ENCODE measurements at places on chromosomes 5 and 9.

DNA sequence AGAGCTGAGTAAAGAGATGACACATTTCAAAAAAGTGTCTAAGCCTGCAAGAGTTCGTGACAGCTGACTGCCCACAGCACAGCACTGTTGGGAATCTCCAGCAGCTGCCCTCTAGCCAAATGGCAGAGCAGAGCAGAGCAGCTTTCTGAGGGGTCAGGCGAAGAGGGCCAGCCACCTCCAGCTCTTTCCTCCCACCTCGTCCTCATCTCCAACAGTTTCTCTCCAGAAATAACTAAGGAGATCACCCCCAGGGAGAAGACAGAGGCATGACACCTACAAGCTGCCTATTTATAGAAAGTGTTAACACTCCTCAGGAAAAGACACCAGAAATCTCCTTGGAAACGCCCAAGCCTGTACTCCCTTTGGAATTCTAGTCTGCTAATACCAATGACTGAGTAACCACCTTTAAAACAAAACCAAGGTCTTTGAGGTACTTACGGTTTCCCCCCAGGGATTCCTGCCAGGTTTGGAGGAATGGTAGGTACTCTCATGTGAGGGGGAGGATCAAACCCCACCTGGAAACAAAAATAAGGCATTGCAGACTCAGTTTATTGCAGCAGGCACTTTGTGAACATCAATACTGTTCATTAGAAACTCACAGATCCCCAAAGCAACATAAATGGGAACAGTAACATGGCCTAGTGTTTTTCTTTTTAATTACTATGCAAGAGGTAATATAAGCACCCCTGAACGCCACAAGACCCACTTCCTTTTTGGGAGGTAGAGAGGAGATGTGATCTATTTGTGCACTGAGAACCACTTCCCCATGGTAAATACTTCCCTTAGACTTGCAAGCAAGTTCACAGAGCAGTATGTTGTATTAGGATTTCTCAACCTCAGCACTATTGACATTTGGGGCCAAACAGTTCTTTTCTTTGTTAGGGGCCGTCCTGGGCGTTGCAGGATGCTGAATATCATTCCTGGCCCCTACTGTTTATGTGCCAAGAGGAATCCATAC lies 79.3 kb downstream of the TLE1 start:
- no peak for DNase-seq

DNA sequence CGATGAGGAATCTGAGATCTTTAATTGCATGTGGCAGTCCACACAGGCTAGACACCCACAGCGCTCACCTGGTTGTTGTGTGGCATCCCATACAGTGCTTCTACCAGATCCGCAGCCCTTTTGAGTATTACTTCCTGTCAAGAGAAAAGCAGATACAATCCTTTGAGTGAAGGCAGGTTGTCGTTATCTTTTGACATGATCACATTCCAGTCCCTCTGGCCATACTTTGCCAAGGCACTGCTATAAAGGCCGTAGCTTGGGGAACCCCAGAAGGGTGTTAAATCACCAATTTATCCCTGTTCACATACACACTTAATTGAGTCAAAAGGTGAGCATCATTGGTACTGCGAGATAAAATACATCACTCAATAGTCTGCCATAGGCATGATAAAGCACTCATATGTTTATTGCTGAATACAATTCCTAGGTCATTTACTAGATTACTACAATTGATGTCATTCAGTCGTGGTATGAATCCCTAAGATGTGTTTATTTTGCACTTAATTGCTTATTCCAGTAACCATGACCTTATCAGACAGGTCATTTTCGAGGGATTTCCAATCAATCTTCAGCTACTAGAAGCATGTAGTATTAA lies 385.6 kb downstream of the EBF1 start:
- DNase-seq, result no peak

GRCh38 chr5:25570067-25570583 lies 925.3 kb upstream of the CDH10 start:
- no peak for DNase-seq

- DNase-seq, result no peak
These were observed 80.3 kb downstream of the SECISBP2 start for GRCh38 chr9:89398621-89399020.

DNA sequence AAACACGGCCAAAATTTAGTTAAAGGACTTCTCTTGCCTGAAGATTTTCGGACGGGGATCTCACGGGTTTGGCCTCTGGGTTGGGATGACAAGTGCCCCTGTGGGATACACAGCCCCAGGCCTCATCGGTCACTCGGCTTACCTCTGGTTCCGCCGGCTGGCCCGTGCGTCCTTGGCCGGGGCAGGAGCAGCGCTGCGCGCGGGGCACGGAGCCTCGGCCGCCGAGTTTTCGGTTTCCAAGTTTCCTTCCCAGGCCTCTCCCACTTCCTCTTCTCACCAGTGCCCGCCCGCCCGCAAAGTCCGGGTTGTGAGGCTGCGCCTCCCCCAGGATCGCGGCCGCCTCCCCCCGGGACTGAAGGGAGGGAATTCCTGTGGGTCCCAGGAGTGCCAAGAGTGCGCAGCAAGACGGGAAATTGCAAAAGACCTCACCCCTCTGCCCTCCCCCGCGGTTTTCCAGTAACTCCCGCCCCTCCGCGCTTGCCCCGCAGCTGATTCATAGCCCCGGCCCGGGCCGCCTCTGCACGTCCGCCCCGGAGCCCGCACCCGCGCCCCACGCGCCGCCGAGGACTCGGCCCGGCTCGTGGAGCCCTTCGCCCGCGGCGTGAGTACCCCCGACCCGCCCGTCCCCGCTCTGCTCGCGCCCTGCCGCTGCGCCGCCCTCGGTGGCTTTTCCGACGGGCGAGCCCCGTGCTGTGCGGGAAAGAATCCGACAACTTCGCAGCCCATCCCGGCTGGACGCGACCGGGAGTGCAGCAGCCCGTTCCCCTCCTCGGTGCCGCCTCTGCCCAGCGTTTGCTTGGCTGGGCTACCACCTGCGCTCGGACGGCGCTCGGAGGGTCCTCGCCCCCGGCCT lies at the start of gene OSMR:
OSMR (plus strand) TSS at position 487 of the 853 bp plus-strand sequence. CDS start 23,033 bp downstream, outside the sequence.
- DNase-seq, result peak; percentile 18

DNA sequence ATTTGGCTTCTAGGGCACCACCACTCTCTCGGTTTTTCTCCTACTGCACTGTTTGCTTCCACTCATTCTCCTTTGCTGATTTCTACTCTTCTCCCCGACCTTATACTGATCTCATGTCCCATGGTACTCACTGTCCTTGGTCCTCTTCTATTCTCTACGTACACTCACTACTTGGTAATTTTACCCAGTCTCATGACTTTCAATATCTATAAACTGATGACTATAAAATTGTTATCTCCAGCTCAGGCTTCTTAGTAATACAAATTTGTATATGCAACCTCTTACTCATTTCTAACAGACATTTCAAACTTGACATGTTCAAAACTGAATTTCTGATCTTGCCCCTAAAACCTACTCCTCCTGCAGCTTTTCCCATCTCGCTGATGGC lies 4.1 kb downstream of the RAPGEF6 start:
- DNase-seq, result no peak

DNA sequence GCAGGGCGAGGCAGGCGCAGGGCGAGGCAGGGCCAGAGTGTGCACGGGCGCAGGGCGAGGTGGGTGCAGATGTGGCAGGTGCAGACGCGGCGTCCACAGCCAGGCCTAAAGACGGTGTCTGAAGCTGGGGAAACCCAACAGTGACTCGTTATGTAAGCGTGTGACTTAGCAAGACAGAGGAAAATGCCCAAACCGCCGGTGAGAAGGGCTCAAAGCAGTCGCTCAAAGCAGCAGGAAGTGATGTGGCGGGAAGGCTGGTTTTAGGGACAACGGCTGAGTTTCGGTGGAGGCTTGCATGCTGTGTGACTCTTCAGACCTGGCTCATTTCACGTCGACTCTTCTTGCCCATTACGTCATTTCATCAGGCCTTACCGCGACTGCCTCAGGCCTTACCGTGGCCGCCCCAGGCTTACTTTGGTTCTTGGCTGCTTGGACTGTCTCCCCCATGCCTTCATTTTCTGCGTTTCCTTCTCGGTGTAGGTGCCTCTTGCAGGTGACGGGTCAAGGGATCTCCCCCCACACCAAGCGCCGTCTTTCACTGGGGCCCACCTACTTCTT lies 50.5 kb upstream of the EXOC3 start:
- peak; percentile 79 for DNase-seq

DNA sequence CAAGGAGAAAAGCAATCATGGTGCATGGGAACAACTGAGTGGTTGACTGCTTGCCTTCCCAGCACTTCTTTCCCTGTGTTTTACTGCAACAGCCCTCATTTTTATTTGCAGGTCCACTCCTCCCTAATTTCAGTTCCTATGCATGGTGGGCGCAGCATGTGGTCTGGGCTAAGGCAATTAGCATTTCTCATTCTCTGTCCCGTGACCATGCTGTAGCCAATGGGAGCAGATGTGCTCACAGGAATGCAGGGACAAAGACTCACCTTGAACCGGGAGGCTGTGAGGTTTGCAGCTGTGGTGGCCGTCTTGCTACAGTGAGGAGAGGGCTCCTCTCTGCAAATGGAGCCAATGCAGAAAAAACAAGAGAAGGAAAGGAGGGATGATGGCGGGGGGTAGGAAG lies 315.5 kb downstream of the SLIT3 start:
- no peak for DNase-seq

DNA sequence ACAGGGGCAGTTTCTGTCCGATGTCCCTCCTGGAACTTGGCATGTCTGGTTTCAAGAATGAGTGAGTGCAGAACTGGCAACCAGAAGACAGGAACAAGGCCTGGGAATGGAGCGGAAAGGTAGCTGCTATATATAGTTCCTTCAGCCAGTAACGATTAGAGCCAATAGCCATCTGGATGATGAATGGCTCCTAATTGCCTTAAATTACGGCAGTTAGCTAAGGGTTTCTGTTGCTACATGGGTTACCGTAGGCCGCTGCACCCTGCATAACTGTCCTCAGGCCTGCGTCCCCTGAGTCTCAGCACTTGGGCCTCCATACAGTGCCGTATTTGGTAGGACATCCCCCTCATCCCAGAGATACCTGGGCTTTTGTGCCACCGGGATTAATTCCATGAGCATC lies 29.4 kb downstream of the WWC1 start:
- no peak for DNase-seq

DNA sequence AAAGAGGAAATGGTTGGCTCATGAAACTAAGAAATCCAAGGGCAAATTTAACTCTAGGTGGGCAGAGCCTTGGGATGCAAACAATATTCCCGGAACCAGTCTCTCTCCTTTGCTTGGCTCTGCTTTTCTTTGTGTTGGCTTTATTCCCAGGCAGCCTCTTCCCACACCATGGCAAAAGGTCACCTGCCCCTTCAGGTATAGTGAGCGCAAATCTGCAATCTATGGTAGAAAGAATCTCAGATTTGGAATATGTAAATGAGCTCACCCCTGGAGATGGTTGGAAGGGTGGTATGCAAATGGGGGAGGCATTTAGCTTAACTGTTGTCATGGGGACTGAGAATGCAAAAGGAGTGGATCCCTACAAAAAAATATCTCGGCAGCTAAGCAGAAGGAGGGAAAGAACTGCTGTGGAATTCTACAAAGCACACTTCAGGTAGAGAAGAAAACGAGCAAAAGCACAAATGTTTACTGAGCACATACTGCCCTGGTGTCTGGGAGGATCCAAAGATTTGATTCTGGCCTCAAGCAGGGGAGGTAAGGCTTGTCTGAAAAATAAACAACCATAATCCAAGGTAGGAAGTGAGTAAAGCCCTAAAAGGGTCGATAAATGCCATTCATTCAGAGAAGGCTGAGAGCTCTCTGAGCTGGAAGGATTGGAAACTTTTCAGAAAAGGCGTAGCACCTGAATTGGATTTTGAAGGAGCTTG lies 139.7 kb downstream of the TLE1 start:
- DNase-seq, result no peak

- DNase-seq, result no peak
These were observed 293.2 kb upstream of the KLF4 start for GRCh38 chr9:107782789-107783188.

- DNase-seq, result no peak
These were observed 197.0 kb downstream of the TRPM3 start for GRCh38 chr9:70924380-70924779.

- DNase-seq, result no peak
These were observed 679.6 kb downstream of the IRX1 start for GRCh38 chr5:4275232-4275631.

GRCh38 chr9:122940454-122940748 lies 419 bp upstream of the RABGAP1 start:
- DNase-seq, result no peak

DNA sequence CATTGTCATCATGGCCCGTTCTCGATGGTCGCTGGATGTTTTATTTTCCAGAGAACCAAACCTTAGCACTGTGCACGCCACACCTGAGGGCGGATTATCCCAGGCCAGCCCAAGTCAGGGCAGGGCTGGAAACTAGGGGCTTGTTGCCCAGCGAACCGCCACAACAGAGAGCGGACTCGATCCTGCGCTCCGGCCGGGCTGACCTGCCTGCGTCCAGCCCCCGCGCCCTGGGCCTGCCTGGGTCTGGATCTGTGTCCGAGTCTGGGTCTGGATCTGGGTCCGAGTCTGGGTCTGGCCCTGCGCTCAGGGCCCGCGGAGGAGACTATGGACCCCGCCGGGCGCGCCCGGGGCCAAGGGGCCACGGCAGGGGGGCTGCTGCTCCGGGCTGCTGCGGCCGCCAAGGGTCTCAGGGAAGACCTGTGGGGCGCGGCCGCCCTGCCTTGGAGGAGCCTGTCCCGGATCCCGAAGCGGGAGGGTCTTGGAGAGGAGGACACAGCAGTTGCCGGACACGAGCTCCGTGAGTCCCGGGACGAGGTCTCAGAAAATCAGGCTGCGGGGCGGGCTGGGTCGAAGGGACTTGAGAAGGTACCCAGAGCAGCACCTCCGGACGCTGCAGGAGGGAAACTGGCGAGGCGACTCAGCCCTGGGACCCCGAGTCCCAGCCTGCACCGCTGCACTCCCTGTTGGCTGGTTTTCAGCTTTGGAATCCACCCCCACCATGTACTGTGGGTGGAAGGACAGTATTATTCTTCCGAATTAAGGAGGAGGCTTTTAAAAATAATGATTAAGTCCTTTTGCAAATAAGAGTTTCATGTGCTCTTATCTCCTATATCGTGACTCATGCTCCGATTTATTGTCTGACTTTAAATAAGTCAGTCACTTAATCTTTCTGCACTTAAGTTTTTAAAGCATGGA lies at the start of gene ANKDD1B:
ANKDD1B (plus strand) TSS at position 143 of the 915 bp plus-strand sequence; CDS start at position 325, 182 bp downstream.
- DNase-seq, result no peak

DNA sequence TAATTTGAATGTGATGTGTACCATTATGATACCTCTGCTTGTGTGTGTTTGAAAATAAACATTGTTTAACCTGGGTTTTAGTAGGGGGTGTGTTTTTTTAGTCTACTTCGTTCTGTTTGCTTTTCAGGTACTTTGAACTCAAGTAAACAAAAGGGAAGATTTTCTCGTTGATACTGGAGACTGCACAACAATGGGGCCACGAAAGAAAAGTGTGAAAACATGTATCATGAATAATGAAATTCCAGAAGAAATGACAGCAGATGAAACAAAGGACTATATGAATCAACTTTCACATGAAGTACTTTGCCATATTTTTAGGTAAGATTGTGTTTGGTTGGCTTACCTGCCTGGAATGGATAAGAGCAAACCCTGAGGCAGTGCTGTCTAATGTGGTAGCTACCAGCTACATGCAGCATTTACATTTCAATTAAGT lies 10.8 kb downstream of the FBXO38 start:
- no peak for DNase-seq

GRCh38 chr5:74648835-74649293 lies 8.3 kb upstream of the ENC1 start:
- DNase-seq, result no peak

- no peak for DNase-seq
These were observed 41.5 kb upstream of the MAP1B start for GRCh38 chr5:72065751-72066255.
